Activated CD4-positive, CD25-positive, alpha-beta regulatory T cell (primary cell): ENCODE measurements at places on chromosomes 7 and 10.

DNA sequence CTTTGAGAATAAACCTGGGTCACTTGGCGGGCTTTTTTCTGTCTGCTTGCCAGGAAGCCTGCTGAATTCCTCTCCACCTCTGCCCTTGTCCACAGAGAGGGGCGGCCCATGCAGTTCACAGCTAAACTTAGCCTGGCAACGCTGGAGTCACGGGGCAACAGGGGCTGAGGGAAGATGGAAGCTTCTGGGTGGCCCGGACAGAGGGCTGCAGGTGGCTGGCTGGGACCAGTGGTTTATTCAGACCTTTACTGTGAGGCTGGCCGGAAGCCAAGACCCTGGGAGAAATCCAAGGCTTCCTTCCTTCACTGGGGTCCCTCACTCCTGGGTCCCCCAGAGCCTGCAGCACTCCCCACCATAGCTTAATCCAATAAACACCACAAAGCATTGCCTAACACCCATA, 17.0 kb downstream of the ITPRIP start:
- no peak for DNase-seq

DNA sequence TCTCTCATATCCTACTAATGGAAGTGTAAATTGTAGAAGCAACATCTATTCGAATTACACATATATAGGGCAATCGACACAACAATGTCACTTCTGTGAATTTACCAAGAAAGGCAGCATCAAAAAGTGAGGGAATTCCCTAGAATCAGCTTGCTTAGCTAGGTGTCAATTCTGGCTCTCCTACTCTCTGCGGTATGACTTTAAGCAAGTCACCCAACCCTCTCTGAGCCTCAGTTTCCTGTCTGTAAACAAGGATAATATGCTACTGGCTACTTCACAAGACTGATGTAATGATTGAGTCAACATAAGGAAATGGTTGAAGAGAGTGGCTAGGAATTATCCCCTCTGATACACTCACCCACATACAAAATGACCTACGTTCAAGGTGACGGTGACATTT, 19.4 kb downstream of the CCDC6 start:
- DNase-seq, result no peak

DNA sequence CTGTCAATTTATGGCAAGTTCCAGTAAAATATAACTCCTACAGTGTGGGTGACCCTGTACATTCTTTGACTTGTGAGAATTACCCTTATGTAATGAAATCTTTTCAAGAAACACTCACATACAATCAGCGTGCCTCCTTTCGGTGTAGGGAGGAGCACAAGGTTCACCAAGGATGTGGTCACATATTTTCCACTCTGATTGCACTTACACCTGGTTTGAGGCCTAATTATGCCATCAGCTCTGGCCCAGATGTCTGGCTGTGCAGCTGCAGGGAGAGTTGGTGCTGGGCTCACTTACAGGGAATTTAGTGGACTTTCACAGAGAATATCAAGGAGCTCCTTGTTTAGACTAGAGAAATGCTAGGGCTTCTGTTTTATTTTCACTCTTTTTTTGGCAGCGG, 146.0 kb upstream of the STEAP4 start:
- DNase-seq, result no peak

DNA sequence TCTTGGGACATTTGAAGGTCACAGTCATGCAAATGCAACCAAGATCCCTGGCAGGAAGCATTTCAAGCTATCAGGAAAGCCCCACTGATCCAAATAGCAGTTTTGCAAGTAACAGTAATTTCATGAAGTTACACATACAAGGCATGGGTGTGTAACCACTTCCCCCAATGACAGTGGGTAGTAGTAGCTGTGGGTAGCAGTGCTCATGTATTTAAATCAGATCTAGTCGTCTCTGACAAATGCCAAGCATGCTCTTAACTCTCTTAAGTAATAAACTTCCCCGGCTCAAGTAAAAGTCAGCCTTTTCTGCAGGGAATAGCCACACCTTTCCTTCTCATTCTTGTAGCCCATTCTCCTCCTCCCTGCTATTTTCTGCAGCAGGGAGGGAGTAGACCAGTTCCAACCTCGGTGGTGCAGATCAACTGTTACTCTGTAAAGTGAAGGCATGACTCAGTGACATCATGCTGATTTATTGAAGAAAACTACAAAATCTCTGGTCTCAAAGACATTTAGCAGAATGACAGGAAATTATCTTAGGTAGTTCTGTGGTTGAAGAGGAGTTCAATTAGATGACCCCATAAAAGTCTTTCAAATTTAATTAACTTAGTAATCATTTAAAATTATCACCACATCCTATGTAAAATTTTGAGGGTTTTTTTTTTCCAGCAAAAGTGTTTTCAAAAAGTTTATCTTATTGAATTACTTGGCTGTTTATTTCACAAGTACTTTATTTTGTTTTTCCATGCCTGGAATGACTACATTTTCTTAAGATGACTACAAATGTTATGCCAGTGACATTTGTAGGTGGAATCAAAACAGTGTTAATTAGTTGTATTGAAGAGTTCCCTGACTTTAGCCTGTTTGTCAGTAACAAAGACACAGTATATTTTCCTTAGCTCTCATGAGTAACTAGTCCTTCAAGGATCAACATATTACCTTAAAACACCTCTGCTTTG, 568.3 kb downstream of the INHBA start:
- no peak for DNase-seq

DNA sequence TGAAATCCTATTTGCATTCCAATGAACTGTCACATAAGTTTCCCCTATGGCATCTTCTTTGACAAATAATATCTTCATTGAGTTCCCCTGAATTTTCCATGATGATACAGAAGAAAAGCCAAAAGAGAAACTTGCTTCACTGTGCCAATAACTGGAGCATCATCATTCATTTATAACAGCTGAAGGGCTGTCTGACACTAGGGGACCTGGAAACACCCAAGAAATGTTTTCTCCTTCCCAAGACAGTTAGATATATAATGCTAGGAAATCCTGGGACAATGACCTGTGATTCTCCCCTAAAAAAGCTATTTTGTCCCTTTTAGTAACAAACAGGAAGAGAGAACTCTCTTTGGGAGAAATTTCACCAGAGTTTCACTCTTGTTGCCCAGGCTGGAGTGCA, 133.6 kb downstream of the SEMA3C start:
- DNase-seq, result no peak

DNA sequence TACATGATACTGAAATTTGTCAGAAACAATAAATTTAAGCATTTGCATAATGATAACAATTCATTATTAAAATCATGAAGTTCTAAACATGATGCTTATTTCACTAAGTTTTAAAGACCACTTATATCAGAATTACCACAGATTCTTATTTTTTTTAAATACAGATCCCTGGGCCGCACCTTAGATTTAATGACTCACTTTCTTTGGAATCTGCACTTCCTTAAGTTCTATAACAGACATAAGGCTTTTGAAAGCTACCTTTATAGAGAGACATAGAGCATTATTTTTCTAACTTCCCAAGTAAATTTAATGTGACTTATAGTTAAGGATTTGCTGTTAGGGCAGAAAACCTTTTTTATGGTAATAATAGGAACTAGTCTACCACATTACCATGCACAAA, 214.9 kb downstream of the IPMK start:
- no peak for DNase-seq

DNA sequence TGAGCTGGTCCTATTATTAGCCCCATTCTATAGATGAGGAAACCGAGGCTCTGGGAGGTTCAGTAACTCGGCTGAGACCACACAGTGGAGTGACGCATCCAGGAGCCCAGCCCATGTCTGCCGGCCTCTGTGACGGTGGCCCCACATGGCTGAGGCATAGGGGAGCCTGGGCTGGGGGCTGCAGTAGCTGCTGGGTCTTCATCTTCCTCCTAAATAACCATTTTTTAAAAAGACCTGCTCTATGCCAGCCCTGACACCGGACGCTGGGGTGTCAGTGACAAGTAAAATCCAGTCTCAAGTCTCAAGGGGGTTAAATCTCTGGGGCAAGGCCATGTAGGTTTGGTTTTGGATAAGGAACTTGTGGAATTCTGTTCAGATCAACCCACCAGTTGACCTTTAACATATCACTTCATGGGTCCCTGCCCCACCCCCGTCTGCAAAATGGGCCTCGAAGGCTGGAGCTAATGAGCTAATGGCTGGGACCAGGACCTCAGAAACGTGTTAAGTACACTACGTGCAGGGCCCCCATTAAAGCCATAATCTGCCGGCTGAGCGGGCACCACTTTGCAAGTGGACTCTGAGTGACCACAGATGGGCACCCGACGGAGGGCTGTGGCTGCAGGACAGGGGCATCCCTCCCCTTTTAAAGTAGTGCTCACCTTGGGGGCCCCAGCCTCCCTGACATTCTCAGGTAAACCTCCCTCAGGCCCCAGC, 136.5 kb upstream of the UNC5B start:
- no peak for DNase-seq

- DNase-seq, result no peak
Observed at GRCh38 chr7:40000734-40001315, 50.8 kb downstream of the CDK13 start.

GRCh38 chr7:105721571-105722104, 140.3 kb upstream of the EFCAB10 start:
- DNase-seq, result no peak

- no peak for DNase-seq
Observed at GRCh38 chr7:17989546-17989945, 38.1 kb downstream of the PRPS1L1 start.

GRCh38 chr10:15879058-15879457, 18.8 kb upstream of the MINDY3 start:
- DNase-seq, result no peak

DNA sequence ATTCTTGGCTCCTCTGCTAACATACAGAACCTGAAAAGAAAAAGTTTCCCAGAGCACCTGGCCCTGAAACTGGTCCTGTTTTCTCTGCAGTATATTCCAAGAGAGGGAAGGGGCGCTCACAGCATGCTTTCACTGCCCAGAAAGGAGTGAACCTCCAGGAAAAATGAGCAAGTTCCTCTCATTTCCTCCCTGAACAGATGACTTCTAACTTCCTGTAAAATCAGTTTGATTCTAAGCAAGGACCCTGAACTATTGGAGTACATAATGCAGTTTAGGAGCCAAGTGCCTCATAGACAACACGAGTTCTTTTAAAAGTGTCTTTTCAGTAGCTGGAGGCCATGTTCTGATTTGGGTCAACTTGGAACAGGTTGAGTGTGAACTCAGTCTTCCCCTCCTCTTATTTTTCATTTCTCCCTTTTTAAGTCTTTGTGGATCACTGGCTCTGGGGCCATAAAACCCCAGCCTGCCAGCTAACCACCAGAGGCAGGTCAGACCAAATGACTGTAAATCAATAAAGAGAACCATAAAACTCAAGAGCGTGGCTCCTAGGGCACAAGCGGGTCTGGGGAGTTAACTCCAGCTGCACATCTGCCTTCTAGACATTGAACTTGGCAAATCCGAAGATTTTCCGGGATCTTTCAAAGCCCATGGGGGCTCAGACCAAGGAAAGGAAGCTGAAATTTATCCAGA, 5.9 kb upstream of the LRRC18 start:
- DNase-seq, result no peak
